ENCODE measurements at places on chromosomes 13 and 19.
A peak's percentile ranks its signal among the peaks of the same experiment; 100 is the strongest.

DNA sequence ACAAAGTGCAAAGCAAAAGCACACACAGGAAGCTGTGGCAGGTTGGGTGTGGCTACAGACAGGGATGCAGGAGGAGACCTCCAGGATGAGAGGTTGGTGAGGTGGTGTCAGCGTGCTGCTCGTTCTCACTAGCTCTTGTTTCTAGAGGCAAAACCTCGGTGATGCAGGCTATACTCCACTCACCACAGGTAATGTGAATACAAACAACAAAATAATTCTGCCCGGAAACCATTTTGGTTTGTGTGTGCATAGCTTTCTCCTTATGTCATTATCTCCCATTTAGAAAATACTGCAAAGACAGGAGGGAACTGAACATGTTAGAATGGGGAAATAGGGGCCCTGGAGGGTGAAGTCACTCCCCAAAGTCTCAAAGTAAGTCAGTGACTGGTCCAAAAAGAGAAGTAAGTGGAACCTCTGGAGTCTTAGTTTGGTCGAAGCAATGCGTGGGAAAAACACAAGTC, 9.4 kb downstream of the LCP1 start:
- no peak for DNase-seq

- no peak for DNase-seq
Observed at GRCh38 chr13:61148691-61149315, 266.8 kb downstream of the PCDH20 start.

DNA sequence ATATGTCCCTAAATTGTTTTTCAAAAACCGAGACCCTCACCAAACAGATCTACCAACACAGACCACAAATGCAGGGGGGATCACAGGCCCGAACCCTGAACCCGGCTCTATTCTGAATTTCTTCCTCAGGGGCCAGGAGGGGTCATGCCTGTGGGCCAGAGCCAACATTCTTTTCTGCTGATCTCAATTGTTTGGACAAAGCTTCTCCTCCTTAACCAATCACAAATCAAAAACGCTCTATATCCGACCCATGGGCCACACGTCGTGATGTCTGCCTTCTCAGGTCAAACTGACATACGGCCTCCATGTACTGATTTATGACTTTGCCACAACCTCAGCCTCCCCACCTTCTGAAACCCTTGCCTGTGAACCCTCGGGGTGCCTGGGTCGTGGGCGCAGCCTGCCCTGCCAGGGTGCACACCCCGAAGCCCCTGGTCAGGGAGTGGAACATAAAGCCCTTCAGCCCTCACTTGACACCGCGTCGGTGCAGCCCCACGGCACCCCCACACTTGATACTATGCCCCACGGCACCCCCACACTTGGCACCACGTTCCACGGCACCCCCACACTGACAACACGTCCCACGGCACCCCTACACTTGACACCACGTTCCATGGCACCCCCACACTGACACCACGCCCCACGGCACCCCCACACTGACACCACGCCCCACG, 58.4 kb upstream of the C13orf46 start:
- peak; percentile 86 for DNase-seq

- DNase-seq, result peak; percentile 80
Observed at GRCh38 chr13:36778083-36778671, 40.8 kb upstream of the RFXAP start.

DNA sequence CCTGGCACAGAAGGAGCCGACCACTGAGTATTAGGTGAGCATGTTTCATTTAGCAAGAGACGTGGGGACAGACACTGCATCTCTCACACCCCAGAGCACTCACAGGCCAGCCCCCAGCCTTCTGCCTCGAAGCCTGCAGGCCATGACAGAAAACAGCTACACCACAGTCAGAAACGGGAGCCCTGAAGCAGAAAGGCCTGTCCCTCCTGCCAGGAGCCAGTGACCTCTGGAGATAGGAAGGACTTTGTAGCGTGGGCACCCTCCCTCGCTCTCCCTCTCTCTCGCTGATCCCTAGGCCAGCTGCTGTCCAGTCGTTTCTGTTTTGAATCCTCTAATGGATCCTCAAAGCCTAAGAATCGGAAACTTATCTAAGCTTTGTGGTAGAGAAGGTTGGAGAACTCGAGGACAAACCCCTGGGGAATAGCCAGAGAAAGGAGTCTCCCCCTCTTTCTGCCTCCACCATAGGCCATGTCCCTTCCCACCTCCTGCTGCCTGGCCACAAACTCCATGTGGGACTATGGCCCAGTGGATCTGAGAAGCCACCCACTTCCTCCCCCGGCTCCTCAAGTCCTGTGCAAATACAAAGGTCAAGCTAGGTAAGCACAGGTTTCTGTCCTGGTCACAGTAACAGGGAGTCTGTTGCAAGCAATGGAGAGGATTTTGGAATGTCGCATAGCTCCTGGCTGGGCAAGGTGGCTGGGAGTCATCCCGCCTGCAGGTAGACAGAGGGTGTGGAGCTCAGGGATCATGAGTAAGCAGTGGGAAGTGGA, 95.1 kb downstream of the NUFIP1 start:
- DNase-seq, result no peak

- peak; percentile 56 for DNase-seq
Observed at GRCh38 chr13:33497146-33497845, 211.7 kb upstream of the STARD13 start.

DNA sequence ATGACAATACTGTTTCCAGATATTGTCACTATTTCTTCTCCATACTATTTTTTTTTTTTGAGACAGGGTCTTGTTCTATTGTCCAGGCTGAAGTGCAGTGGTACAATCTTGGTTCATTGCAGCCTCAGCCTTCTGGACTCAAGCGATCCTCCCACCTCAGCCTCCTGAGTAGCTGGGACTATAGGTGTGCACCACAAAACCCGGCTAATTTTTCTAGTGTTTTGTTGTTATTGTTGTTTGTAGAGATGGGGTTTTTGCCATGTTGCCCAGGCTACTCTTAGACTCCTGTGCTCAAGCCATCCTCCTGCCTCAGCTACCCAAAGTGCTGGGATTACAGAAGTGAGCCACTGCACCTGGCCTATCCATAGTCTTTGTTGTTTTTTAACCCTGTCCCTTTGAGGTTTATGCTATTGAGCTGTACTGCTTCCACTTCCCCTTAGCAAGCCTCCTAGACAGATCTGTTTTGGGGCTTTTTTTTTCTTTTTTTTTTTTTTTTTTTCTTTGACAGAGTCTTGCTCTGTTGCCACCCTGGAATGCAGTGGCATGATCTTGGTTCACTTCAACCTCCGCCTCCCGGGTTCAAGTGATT, 27.6 kb upstream of the MAP3K10 start:
- DNase-seq, result no peak

- DNase-seq, result no peak
Observed at GRCh38 chr19:52600639-52601024, 30.5 kb downstream of the ZNF701 start.

GRCh38 chr13:52371736-52372247, 34.2 kb downstream of the THSD1 start:
- DNase-seq, result peak; percentile 29

- DNase-seq, result no peak
Observed at GRCh38 chr13:101453784-101454201, 1.3 kb downstream of the ITGBL1 start.

- DNase-seq, result peak; percentile 11
Observed at GRCh38 chr13:31518645-31519044, 220.7 kb upstream of the RXFP2 start.

- DNase-seq, result no peak
Observed at GRCh38 chr13:20119960-20120359, 40.9 kb downstream of the GJA3 start.

DNA sequence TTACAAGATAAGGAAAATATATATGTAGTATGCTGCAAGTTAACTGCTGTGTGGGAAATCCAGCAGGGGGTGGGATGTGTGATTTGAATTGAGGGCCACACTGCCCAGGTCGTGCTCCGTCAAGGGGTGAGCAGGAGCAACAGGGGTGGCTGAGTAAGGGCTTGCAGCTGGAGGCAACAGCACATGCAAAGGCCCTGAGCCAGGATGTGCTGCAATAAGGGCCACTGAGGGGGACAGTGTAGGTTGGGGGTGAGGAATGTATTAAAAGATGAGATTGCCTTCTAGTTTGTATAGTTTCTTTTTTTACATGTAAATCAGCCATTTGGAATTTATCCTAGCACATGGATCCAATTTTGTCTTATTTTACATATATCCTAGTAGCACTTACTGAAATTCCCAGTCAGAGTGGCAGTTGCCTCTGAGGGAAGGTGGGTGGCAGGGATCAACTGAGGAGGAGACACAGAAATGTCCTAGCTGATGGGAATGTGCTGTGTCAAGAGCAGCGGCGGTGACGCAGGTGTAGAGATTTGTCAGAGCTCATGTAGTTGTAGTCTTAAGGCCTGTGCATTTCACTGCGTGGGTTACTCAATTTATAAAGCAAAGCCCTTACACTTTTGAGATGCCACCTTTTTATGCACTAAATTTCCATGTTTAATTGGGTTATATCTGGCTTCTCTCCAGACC, 5.4 kb upstream of the RBM42 start:
- no peak for DNase-seq

DNA sequence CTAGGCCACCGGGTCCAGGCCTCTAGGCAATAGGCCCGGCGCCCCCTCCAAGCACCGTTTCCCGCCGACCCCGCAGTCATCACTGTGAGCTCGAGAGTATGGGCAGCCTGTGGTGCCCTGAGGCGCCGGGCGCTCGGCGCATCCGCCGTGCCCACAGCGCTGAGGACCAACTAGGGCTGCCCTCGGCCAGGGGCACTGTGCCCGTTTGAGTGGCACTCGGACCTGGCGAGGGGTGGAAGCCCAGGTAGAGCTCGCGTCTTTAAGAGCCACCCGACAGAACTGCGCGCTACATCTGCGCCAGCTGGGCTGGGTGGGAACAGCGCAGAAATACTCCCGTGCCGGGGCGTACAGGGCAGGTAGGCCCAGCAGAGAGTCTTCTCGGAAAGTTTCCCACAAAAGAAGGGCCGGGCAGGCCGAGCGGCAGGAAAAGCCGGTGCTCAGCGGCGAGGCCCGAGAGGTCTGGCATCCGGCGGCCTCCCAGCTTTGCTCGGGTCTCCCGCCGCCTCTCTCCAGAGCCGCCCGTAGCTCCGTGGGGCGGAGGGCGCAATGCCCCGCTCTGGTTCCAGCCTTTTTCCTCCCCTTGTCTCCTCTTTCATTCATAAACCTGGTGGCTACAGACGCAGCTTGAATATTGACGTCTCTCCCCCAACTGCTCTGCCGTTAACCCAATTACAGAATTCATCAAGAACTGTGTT, 5.4 kb upstream of the SOX1 start:
- no peak for DNase-seq

- peak; percentile 86 for DNase-seq
Observed at GRCh38 chr19:6076675-6077463, 33.4 kb downstream of the RFX2 start.

- no peak for DNase-seq
Observed at GRCh38 chr13:97185291-97185690, 36.8 kb upstream of the MBNL2 start.

DNA sequence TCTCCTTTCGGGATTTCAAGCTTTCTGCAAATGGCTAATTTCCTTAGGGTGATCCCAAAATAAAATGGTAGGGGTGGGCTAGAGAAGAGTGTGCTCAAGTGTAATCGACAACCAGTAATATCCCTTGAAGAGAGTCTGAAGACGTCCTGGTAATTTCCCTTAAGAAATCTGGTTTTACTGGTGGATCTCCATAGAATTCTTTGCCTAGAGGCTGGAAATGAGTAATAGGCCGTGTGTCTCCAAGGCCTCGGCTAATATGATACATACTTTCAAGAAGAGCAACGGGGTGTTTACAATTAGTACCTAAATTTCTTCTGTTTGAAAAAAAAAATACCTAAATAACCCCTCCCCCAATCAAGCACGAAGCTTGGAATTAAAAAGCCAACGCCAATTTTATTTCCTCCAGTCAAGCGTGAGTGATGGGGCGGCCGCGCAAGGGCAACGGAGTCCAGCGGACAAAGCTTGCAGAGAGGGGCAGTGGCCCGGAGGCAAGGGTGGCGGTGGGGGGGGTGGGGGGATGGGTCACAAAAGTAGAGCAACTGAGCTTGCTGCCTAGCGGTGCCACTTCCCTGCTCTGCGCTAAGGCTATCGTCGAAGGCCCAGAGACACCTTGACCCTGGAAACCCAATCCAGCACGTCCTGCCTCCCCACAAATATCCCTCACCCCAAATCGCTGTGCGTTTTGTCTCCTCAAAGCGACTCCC, 7.8 kb downstream of the SOX21 start:
- no peak for DNase-seq

- peak; percentile 90 for DNase-seq
Observed at GRCh38 chr19:10780368-10780767, 55.6 kb downstream of the TMED1 start.

DNA sequence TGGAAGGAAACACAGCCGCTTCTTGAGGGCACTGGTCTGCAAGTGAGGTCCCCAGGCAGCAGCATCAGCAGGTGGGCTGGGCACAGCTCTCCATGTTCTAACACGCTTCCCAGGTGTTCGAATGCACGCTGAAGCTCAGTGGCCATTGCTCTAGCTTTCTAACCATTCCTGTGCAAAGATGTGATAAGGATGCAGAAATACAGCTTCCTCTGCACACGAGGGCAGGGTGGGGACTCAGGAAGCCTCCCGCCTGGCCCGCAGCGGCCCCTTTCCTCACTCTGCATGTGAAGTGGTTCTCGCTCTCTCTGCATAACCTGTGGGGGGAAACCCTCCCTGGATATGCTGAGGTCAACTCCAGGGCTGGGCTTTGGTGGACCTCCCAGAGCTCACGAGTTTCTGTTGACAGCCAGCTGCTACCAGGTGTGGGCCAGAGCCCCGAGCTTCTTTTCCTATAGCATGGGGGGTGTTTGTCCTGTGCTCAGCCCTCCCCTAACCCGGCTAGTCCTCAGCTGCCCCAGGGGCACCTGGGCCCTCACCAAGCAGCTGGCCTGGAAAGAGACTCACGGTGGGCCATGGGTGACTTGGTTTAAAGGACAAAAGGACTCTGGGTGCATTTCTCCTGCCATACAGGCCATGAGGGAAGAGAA, 168.2 kb downstream of the TEX29 start:
- DNase-seq, result no peak

GRCh38 chr13:36130193-36130551, 1.0 kb downstream of the DCLK1 start:
- DNase-seq, result no peak

GRCh38 chr13:37401721-37402120, 196.8 kb downstream of the POSTN start:
- DNase-seq, result no peak

- DNase-seq, result peak; percentile 15
Observed at GRCh38 chr13:32695602-32696250, 109.5 kb downstream of the PDS5B start.
